ENCODE measurements at places on chromosomes 12 and 14. TPM values are rescaled to one million over a fixed set of nuclear protein-coding genes. Genes with fewer than 3 reads are reported as not detected.

DNA sequence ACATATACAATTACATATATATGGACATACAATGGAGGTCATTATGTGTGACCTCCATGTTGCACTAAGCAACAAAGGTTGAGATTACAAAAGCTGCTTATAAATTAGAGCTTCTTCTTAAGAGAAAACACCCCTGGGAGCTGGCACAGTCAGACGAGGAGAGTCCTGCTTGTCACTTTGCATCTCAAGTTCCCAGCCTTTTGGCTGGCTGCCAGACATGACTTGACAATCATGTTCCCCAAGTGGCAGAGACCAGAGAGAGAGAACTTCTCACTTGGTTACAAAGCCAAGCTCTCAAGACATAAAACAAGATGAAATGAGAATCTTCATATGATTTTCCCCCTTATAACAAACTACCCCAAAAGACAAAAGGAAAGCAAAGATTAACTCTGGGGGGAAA, 8.5 kb upstream of the SYNJ2BP start:
- no peak for DNase-seq

- DNase-seq = no peak
These were observed 54.8 kb downstream of the NFKBIA start for GRCh38 chr14:35349496-35350365.

DNA sequence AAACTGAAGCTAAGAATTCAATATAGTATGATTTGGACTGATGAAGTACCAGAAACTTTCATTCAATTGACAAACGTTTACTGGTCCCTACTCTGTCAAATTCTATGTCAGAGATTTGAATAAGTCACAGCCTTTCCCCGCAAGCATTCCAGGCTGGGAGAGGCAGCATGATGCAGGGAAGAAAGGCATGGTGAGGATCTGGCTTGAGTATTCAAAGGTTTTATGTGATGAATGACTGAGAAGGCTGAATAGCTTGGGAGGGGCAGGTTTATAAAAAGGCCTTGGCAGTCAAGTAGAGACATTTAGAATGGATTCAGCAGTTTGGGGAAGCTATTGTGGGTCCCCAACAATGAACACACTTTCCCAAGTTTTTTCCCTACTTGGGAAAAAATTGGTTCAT, 431.8 kb downstream of the DPF3 start:
- DNase-seq = no peak

- no peak for DNase-seq
These were observed 111.2 kb downstream of the ITPR2 start for GRCh38 chr12:26721800-26722199.

DNA sequence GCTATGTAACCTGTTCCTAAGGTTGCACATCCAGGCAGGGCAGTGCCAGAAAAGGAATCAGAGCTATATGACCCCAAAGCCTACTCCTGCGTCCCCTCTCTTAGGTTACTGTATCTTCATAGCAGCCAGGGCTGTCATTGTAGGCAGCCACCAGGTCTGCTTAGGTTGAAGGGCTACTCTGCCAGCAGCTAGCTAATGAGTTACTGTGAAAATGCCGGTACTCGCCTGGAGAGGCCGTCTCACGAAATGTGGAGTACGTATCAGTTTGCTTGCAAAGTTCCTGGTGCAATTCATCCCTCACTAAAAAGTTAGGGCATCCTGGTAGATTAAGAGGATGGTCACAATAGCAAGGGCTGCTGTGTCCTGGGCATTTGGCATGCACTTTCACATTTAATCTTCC, 50.9 kb downstream of the RPH3A start:
- no peak for DNase-seq

GUCY2C gene
- not detected for total RNA-seq

MANSC1 gene
- total RNA-seq = 12.2 TPM
